Activated naive CD4-positive, alpha-beta T cell treated with anti-CD3 and anti-CD28 coated beads for 36 hours (primary cell): ENCODE measurements at places on chromosomes 2 and 18.
A peak's percentile ranks its signal among the peaks of the same experiment; 100 is the strongest.

- DNase-seq: no peak
These were observed 308.4 kb downstream of the XIRP2 start for GRCh38 chr2:167196461-167197252.

DNA sequence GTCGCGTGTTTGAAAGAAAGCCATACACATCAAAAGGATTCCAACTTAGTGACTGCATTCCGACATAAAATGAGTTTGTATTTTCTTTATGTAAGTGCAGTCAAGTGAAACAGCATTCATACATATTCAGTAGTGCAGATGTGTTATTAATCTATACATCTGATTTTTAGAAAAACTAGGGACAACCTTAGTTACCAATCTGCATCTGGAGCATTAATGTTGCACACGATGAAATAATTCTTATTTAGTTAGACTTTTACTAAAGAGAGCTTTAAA is 1.9 kb downstream of the GORASP2 start:
- DNase-seq: no peak

GRCh38 chr2:101696272-101697123 is 1.0 kb upstream of the MAP4K4 start:
- DNase-seq: peak; percentile 27

DNA sequence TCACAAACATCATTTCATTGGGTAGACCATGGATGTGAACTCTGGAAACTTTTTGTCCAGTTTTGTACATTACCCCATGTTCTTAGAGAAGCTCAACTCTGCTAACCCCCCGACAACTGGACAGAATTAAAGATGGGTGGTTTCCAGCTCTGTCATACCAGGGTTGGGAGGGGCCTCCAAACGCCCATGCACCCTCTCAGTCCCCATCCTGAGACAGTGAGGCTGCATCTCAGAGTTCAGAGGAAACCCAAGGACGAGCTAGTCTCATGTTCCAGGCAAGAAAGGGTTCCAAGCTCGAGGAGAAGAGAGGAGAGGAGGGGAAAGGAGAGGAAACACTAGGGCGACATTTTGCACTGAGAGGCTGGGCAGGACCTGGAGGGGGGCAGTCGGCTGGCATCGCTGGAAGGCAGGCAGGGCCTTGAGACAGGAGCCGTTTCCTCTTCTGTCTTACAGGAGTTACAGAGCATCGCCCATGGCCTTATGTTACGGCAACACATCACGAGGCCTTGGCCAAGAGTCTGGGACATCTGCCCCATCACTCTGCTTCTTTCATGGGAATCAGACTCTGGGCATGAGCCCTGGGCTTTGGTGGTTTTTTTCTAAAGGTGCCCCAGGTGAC is 16.4 kb downstream of the MAL start:
- DNase-seq: no peak

GRCh38 chr2:25115902-25116301 is 52.5 kb downstream of the POMC start:
- DNase-seq: no peak

- no peak for DNase-seq
These were observed 1.9 kb downstream of the OTX1 start for GRCh38 chr2:63052411-63053080.

DNA sequence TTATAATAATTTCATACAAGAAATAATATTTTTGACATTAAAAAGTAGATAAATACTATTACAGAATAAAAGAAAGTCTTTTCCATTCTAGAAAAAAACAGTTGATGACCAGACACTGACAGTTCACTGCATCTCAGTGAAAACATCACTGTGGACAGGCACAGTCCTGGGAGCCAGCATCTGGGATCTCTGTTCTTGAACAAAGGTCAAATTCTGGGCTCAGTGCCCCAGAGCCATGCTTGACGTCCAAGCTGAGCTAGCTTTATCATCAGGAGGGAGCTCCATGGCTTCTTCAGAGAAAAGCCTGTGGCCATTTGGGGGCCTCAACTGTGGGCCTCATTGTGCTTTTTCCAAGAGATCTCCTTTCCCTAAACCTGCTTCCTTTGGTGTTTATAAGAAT is 86.1 kb upstream of the SRD5A2 start:
- DNase-seq: no peak

DNA sequence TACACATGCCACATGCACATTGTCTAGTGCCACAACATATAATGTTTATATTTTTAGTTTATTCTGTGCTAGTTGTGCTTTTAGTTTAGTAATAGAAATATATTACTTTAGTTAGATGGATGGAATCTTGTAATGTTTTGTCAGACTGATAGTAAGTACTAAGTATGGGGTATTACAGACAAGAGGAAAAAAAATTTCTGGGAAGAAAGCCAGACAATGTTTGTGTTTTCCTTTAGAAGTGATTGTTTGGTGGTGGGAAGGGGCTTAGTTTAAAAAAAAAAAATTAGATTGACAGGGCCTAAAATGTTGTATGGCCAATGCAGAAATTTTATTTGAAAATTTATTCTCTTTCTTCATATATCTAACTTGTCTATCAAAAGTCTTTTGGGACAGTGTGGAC is 37.8 kb downstream of the ACVR2A start:
- DNase-seq: no peak

DNA sequence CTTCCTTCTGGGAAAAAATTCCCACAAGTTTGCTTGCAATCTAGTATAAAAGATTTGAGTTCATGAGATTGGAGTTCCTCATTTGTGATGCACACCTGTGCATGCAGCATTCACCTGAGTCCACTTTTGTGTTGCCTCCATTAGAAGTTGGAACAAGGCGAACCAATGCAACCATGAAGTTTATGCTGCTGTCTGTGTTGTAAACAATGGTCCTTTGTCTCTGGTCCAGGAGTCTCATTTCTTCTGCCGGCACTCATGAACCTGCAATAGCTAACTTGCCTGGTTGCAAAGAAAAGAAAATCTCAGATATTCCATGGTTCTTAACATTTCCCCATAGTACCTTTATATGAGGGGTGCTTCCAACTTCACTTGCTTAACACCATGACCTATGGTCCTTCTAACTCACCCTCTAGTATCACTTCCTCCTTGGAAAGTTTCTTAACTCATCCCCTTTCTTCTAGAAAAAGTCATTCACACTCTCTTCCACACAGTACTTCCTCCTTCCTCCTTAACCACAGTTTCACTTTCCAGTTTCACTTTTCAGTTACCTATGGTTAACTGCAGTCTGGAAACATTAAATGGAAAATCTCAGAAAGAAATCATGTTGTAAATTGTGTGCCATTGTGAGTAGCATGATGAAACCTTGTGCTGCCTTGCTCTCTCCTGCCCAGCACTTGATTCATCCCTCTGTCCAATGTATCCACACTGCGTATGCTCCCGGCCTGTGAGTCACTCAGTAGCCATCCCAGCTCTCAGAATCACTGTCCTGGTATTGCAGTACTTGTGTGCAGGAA is 128.8 kb upstream of the TRIB2 start:
- DNase-seq: no peak

DNA sequence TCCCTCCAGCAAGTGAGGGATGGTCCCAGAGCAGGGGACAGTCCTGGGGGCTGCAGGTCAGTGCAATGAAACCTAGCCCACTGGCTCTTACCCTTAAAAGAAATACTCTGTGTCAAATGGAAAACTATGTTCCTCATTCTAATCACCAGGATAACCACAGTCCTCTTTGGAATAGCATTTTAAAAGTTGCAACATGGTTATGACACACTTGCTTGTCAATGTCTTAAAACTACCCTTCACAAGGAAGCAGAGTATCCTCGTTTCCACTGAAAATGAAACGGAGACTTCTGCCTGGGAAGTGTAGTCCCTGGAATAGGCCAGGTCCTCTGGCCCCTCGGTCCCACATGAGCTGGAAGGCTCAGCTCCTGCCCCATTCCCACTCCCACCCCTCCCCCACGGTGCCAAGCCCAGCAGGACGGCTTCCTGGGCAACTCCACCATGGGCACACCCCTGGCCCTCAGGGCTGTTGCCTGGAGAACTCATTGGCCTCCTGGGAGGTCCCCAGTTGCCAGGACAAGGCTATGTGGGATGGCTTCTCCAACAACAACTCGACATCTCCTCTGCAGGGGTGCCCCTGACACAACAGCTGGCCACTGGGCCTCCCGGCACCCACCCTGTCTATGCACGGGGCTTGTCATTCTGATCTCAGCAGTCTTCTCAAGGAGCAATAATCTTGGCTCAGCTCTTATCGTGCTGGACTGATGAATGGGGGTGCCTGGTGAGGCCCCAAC is 38.3 kb upstream of the ST3GAL5 start:
- DNase-seq: no peak

DNA sequence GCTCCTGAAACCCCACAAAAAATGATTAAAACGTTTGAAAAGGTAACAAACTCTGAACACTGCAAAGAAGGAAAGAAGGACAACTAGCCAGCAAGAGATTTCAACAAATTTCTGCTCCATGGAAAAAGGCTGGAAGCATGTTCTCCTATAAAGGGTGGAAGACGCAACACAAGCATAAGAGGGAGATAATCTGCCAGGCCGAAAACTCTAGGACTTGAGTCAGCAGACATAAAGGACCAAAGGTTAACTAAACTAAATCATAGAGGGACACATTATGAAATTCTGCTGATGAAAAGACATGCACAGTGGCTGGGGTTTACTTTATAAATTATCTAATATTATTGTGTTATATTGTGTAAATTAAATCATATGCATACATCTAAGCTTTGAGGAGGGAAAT is 6.8 kb downstream of the NPHP1 start:
- no peak for DNase-seq

GRCh38 chr2:53096351-53096750 is 671.3 kb upstream of the CHAC2 start:
- no peak for DNase-seq

- no peak for DNase-seq
These were observed 2.9 kb downstream of the C1QL2 start for GRCh38 chr2:119155633-119156032.

- DNase-seq: peak; percentile 76
These were observed at the start of gene CCDC85A for GRCh38 chr2:56183643-56184499. TSS of gene CCDC85A (plus strand) at chr2:56183990. CDS start at chr2:56184625, 635 bp downstream.

- no peak for DNase-seq
These were observed 24.4 kb downstream of the PKP4 start for GRCh38 chr2:158481116-158481515.

DNA sequence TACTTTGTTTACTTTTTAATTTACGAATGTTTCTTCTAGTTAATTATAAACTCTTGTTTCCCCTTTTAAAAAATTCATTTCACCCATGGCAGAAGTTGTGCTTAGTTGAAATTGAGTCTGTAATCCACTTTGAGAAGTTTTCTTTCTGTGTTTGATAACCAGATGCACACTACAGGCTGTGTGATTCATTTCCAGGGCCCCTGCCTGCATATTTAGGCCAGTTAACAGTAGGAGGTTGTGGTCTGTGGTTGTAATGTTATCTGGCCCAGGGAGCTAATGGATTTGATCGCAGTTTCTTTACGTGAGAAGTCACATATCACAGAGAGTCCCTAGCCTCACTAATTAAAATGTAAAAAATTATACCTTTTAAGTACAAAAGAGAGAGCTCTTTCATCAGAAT is 3.3 kb downstream of the CDH7 start:
- DNase-seq: no peak

- no peak for DNase-seq
These were observed 32.2 kb downstream of the ZNF532 start for GRCh38 chr18:58896734-58897508.

DNA sequence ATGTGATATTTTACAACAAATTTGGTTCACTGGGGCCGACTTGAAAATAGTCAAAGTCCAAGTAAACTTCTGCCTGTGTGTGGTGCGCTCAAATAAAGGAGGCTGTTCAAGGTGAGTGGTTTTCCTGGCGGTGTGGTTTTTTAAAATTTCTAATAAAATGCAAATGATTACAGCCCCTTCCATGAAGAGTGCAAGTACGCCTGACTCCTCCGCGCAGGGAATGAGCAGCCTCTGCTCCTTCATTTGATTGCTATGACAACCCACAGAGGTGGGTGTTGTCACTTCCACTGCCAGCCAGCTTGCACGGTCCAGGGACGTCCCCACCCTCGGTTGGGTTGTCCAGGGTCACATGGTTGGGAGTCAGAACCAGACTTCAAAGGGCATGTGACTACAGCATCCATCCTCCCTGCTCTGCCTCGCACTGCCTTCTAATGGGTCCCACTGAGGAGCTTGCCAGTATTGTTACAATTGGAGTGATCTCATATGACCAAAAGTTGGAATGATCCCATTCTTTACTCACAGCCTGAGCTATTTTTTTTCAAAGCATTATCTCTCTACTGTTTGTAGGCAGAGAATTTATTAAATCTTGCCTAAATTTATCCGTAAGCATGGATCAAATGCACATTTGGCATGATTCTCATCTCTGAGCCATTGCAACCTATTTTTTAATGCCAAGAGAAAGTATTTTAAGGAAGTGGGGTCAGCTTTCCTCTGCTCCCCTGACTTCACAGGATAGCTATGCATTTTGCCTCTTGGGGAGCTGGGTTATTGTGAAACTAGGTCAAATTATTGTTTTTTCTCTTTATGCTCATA is 121.3 kb downstream of the AGAP1 start:
- DNase-seq: no peak

GRCh38 chr2:171793691-171794678 is 100.1 kb downstream of the SLC25A12 start:
- no peak for DNase-seq
